NCI-H187 treated with DMSO at 0.1 percent for 48 hours (cell line): ENCODE measurements at places on chromosomes 11 and 22.

GRCh38 chr22:36201630-36202319 is at the start of gene APOL4:
TSS of gene APOL4 (minus strand) at chr22:36201809. CDS start at chr22:36201734, 75 bp downstream.
- no peak for DNase-seq

DNA sequence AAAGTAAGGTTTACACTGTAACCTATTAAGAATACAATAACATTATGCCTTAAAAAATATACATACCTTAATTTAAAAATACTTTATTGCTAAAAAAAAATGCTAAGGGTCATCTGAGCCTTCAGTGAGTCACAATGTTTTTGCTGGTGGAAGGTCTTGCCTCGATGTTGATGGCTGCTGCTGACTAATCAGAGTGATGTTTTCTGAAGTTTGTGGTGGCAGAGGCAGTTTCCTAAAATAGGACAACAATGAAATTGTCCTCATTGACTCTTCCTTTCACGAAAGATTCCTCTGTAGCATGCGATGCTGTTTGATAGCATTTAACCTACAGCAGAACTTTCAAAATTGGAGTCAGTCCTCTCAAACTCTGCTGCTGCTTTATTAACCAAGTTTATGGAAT is 97.6 kb downstream of the FAT3 start:
- DNase-seq: no peak

- DNase-seq: no peak
These were observed 32.9 kb upstream of the RFPL3 start for GRCh38 chr22:32324505-32325415.

- DNase-seq: no peak
These were observed 136.9 kb downstream of the MYO18B start for GRCh38 chr22:25878933-25879332.

GRCh38 chr11:15346907-15347306 is 232.2 kb downstream of the INSC start:
- no peak for DNase-seq
